ENCODE measurements at places on chromosomes 2 and 18.

- peak; percentile 98 for DNase-seq
These were observed 60.8 kb downstream of the MFSD6 start for GRCh38 chr2:190468814-190469569.

DNA sequence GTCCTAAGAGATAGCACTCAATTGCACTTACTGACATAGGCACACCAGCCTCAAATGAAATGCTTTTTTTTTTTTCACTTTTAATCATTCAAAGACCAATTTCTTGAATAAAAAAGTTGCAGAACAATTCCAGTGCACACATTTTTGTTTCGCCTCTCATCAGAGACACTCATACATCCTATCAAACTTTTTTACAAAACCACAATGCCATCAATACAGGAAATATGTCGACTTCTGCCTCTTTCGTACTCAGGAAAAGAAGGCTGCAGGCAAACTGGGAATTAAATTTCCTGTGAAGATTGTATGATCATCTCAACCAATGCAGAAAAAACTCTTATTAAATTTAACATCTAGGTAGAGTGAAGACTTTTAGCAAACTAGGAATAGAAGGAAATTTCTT lies 112.4 kb downstream of the DNER start:
- no peak for DNase-seq

GRCh38 chr2:241410739-241411176 lies 54.7 kb downstream of the FARP2 start:
- DNase-seq = no peak

DNA sequence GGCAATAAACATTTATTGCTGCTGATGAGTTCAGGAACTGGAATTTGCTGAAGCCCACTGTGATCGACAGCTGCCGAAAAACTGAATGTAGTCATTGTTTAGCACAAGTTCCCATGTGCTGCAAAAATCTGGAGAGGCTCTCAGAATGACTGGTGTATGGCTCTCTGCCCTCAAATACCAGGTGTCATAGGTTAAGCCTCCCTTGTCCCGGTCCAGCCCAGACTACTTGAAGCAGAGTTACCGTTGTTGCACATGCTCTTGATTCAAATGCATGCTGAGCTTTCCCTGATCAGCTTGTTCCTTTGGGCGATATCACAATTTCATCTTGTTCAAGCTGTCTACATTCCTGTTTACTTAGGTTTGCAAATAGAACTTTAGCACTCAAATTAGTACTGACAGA lies 625.2 kb downstream of the CPS1 start:
- no peak for DNase-seq

DNA sequence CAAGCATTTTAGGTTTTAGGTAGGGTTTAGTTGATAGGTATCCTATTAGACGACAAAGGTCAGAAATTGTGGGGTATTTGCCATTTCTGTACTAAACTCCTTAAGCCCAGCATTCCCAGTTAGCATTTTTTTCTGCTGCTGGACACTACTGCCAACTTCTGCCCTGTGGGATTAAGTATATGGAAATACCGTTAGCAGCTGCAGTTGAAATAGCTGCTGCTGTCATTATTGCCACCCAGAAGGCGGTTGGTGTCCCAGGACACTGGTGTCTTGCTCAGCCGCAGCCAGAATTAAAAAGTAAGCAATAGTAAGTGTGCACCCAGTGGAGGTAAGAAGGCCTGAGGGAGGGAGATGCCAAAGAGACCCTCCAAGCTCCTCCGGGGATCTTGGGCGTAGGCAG lies 1.9 kb upstream of the UXS1 start:
- DNase-seq = no peak

- DNase-seq = no peak
These were observed 129.3 kb upstream of the ACKR3 start for GRCh38 chr2:236440110-236440881.

DNA sequence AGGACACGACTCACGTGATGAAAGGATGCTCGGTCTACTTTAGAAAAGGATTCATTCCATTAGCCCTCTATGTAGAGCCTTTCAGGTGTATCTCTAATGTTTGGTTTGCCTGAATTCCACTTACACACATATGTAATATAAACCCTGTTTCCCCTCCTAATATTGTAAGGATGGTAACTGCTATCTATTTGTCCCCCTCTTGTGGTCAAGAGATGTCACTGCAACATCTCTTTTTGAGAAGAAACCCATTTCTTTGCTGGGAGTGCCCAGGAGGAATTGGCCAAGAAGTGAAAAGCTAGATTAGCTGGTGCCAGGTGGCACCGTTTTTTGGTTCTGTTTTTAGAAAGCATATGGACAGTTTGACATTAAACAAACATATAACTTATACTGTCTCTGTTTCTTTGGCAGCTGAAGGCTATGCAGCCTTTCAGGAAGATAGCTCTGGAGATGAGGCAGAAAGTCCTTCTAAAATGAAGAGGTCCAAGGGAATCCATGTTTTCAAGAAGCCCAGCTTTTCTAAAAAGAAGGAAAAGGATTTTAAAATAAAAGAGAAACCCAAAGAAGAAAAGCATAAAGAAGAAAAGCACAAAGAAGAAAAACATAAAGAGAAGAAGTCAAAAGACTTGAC lies 41.2 kb downstream of the RALBP1 start:
- no peak for DNase-seq

- no peak for DNase-seq
These were observed 36.6 kb upstream of the CD28 start for GRCh38 chr2:203669820-203670219.

DNA sequence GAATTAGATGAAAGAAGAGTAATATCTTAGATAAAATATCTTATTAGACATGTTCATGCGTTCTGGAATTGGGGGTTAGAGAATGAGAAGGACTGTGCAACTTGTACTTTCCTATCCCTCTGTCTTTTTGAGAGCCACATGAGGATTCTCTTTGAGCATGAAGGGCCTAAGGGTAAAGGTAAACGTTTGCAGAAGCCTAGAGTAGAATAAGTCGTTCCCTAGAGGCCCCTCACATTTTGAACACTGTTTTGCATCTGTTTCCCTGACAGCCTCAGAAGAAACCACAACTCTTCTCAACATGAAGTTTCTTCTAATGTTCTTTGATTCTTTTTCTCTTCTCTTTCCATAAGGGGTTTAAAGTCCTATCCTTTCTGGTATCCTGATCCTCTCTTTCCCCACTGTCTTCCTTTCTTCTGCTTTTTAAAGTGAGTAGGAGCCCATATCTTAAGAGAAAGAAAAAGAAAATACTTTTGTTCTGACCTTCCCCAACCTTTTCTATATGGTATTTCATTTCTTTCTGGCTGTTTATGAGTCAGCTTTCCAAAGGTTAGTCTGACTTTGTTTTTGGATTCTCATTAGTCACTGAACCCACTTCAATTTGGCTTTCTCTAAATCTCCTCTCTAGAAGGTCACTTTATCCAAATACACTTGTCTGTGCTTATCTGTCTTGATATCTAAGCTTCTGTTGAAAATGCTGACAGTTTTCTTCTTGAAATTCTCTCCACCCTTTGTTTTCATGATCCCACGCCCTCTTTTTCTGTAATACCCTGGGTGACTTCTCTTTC lies 34.8 kb downstream of the PPP1R1C start:
- DNase-seq = no peak

GRCh38 chr2:189305291-189305943 lies 125.9 kb upstream of the COL5A2 start:
- no peak for DNase-seq

GRCh38 chr2:22950431-22950830 lies 434.5 kb upstream of the KLHL29 start:
- no peak for DNase-seq

DNA sequence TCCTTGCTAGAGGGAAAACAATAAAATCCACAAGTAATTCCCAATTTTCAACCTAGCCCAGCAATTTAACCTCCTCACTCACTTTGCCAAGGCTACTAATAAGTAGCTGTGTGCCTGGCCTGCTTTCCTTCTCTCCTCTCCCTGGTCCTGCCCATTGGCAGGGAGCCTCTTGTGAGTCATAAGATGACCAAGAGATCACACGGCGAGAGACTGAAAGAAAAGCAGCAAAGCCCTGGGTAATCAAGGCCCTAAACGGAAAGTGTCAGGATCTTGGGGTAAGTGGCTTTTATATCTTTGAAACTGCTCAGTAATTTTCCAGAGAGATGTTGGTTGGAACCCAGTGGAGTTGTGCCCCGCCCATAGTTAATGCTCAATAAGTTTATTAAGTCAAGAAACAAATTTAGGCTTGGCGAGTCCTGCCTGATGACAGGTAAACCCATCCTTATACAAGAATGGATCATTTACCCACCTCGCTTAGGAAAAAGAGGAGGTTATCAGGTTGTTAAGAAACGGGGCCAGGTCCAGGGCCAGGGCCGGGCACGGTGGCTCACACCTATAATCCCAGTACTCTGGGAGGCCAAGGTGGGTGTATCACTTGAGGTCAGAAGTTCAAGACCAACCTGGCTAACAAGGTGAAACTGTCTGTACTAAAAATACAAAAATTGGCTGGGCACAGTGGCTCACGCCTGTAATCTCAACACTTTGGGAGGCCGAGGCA lies 10.0 kb upstream of the ADAM17 start:
- DNase-seq = peak; percentile 87

- DNase-seq = no peak
These were observed 235.0 kb downstream of the PMAIP1 start for GRCh38 chr18:60134806-60135205.

DNA sequence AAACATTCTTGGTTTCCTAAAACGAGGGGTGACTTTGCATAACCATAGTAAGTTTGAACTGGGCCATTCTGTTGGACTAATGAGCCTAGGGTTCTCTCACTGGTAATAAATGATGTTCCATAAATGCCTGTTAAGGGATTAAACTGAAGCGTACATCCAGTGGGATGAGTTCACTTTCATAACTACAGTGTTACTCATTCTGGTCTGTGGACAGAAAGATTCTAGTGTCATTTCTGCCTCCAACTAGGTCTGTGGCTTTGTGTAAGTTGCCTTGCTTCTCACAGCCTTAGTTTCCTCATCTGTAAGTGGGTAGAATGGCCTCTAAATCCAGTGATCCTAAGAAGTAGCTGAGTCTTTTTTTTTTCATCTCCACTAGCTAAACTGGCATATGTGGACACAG lies 1860.6 kb upstream of the PIK3C3 start:
- no peak for DNase-seq

- no peak for DNase-seq
These were observed 30.2 kb downstream of the PKP4 start for GRCh38 chr2:158486970-158487325.

GRCh38 chr2:40445467-40445866 lies 6.4 kb downstream of the SLC8A1 start:
- DNase-seq = no peak

DNA sequence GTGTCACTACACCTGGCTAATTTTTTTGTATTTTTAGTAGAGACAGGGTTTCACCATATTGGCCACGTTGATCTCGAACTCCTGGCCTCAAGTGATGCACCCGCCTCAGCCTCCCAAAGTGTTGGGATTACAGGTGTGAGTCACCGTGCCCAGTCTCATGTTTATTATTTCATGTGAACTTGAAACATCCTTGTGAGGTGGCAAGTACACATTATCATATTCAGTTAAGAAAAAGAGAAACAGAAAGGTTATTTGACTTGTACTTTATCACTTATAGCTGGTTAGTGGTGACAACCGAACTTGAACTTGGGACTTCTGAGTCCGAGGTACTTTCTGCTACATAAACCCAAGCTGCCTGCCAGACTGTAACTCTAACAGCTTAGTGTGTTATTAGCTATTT lies 24.4 kb downstream of the ABHD3 start:
- no peak for DNase-seq

DNA sequence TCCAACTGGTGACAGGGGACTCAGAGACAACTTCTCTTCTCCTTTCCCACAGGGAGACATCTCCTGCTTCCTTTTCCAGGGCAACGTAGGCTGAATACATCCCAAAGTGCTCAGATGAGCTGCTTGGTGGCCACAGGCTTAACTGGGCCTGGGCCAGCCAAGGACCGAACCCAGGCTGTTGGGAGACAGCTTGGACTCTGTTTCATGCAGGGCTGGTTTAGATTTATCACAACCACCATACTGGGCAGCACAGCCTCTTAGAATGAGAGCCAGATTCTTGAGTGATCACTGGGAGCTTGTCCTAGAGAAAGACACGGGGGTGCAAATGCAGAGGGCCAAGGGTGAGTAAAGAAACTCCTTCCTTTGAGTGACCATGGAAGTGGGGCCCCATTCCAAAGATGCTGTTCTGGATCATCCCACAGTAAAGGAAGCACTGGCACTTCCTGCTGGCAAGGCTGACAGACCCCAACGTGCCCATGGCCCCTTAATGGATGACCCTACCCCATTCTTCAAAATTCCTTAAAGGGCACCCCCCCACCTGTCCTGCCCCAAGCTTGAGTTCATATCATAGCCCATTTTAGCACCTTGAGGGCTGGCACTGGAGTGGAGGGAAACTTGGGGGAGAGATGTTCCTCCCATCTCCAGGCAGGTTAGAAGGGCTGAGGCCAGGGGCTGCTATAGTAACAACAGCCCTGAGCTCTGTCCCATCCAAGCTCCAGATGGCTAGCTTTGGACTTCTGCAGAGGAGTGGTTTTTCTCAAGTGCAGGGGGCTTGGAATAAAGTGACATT lies 84.1 kb downstream of the CAPN13 start:
- no peak for DNase-seq

GRCh38 chr2:183456177-183456576 lies 331.9 kb downstream of the NUP35 start:
- no peak for DNase-seq

- no peak for DNase-seq
These were observed 6.1 kb upstream of the SERPINB8 start for GRCh38 chr18:63963615-63964256.

DNA sequence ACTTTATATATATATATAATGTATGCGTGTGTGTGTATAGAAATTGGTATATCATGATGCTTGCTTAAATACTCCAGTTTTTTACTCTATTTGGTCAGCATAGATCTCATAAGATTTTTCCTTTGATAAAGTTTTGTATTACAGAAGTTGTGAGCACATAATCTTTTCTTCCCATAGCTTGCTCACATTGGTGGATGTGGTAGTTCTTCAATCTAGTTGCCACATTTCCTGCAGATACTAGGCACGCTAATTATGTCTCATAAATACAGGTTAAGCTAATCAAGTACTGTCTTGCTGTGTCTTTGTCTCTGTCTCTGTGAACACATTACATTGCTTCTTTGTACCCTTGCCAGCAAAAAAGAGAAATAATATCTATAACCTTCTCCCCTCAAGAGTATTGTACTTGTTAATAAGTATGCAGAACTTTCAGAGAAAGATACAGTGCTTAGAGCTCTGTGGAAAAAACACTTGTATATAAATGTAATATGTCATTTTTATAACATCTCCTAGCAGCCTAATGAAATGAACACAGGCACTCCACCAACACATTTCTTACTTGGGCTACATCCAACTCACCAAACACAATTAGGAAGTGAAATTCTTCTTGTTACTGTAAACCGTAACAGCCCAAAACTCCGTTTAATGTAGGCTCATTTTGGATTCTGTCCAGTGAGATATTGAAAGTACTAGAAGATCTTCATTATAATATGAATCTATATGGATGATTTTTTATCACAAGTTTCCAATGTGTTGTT lies 306.7 kb upstream of the SLC8A1 start:
- DNase-seq = no peak

GRCh38 chr2:23127465-23127864 lies 257.5 kb upstream of the KLHL29 start:
- DNase-seq = no peak

GRCh38 chr2:201358684-201359083 lies 1.5 kb upstream of the FLACC1 start:
- no peak for DNase-seq

- DNase-seq = no peak
These were observed 51.8 kb downstream of the AKAIN1 start for GRCh38 chr18:5145168-5145825.
